ENCODE measurements at places on chromosomes 1 and 21. TPM values are rescaled to one million over a fixed set of nuclear protein-coding genes. Genes with fewer than 3 reads are reported as not detected.
A peak's percentile ranks its signal among the peaks of the same experiment; 100 is the strongest.

The ZYG11A gene
- polyA plus RNA-seq = 0.91 TPM

The AGMAT gene
- polyA plus RNA-seq = 4.2 TPM

The DENND2C gene
- polyA plus RNA-seq = 2.9 TPM

The CTTNBP2NL gene
- polyA plus RNA-seq = 4.8 TPM

The TMEM61 gene
- 1.3 TPM for polyA plus RNA-seq

The RIMKLA gene
- 0.14 TPM for polyA plus RNA-seq

The RABIF gene
- polyA plus RNA-seq = 9.4 TPM

The CYP2J2 gene
- polyA plus RNA-seq = 2.8 TPM

DNA sequence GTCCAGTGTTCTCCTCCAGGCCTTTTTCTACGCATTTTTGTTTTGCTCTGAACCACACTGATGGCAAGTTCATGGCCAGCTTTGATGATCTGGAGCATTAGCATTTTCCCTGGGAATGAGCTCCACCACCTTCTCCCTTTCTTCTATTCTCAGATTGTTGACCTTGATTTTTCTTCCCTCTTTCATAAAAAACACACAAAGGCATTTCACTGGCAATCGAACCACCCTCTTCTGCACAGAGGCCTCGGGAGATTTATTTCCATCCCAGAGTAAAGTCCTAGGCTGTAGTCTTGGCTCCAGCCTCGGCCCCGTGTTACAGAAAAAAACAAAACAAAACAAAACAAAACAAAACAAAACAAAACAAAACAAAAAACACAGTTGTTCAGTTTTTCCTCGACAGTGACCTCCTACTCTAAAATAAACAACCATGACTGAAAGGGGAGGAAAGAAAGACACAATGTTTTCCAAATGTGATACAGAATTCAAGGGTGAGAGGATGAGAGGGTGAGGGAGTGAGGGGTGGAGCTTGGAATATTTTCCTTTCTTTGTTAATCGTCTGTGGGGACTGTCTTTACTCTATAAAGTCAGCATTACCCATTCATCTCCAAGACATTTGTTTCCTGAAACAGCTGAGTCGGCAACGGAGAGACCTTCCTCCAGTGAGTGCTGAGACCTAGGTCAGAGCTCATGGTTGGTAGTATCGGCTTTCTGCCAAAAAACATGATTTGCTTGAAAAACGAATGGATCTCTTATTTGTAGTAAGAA is 29.8 kb upstream of the RNF186 start:
- DNase-seq = no peak

DNA sequence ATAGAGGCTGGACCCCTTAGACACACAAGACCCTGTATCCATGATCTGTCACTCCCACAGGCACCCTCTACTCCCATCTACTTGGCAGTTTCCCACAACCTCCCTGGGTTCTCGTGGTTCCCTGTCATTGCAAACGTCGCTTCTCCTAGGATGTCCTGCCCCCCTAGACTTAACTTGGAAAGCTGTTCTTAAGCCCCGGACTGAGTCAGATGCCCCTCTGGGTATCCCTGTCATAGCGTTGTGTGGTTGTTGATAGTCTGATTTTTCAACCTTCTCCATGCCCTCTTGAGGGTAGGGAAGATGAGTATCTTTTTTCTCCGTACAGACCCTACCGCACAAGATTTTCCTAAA is 11.8 kb downstream of the RCC1 start:
- no peak for DNase-seq

- DNase-seq = no peak
Observed at GRCh38 chr1:161398900-161399256, 31.2 kb upstream of the CFAP126 start.

- peak; percentile 27 for DNase-seq
Observed at GRCh38 chr1:37519613-37520012, 5.0 kb upstream of the MEAF6 start.

GRCh38 chr1:215567491-215568298 is 591 bp downstream of the KCTD3 start:
- peak; percentile 39 for DNase-seq

- no peak for DNase-seq
Observed at GRCh38 chr1:9434247-9435152, 104.8 kb upstream of the SLC25A33 start.

- DNase-seq = no peak
Observed at GRCh38 chr1:31798086-31798432, 17.8 kb downstream of the SPOCD1 start.

GRCh38 chr1:10517677-10517982 is 42.9 kb downstream of the PEX14 start:
- DNase-seq = no peak

GRCh38 chr1:184870319-184870718 is 104.0 kb downstream of the NIBAN1 start:
- DNase-seq = no peak

GRCh38 chr1:155856257-155856974 is 598 bp downstream of the GON4L start:
- no peak for DNase-seq

DNA sequence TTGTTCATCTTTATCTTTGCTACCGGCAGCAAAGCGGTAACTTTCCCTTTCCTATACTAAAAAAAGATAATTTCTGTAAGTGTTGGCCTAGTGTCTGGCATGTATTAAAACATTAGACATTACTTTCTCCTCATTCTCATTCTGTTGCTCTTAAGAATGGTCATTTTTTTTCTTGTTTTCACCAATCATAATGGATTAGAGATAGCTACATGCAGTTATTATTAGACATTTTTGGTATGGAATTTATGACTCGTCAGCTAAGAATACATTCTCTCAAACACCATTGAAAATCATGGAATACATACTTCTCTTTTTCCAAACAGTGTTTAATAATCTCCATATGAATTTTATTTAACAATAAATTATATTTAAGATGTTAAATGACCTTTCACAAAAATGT is 1154.6 kb downstream of the BRINP3 start:
- DNase-seq = no peak

DNA sequence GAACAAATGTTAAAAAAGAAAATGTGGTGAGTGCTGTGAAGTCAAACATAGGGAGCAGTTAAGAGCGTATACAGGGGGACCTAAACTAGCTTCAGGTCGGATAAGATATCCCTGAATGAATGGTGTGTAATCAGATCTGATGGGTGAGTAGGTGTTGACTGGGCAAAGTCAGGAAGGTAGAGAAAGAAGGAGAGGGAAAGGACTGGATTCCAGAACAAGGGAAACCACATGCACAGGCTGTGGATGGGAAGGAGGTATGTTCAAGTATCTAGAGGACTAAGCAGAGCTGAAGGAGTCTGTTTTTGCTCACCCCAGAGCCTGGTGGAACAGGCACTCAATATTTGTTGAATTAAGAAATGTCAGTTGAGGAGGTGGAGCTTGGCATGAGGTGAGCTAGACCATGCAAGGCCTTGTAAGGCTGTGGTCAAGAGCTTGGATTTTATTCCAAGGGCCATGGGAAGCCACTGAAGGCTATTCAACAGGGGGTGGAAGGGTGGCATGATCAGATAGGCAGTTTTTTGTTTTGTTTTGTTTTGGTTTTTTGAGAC is 27.4 kb downstream of the MAP7D1 start:
- DNase-seq = no peak

DNA sequence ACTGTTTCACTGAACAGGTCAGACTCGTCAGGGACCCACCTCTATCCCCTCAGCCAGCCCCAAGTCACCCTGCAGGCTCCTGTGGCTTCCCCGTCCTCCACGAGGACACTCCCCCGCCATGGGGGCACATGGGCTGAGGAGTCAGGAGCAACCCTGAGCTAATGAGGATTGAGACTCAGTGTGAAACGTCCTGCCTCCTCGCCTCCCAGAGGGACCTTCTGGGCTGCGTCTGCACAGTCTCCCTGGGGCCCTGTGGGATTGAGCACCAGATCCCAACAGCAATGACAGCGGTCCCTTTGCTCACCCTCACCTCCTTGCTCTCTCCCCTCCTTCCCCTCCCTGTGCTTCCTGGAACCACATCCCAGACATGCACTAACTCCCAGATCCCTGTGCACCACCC is 18.9 kb upstream of the SLC25A33 start:
- DNase-seq = no peak

DNA sequence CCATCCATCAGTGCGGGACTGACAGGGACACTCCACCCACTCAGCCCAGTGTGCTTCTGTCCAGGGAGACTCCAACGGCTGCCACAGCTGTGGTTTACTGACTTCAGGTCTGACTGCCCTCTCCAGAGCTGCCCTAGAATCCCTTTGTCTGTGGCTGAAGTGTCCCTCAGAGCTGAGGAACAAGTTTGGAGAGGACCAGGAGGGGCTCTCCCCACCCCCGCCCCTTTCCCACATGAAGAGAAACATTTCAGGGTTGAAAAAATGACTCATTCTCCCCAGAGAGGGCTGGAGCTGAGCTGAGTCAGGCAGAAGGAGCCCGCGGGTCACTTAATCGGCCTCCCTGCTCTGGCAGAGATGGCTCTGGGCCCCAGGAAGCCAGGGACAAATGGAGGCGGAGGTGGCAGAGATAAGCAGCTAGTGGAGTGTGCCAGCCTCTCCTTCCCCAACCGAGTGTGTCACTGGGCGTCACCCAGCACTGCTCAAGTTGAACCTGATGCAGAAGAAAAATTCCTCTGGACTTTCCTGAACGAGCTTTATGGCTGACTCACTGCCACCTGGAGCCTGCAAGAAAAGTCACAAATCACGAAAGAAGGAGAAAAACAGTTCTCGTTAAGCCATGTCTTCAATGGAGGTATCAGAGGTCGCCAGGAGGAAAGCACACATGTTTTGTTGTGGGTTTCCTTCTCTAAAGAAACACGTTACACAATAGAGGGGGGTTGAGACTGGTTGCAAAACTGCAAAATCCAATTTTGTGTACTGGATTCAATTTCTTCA is 34.3 kb upstream of the ECE1 start:
- DNase-seq = peak; percentile 74

- DNase-seq = no peak
Observed at GRCh38 chr1:27878787-27879335, 6.5 kb downstream of the THEMIS2 start.

DNA sequence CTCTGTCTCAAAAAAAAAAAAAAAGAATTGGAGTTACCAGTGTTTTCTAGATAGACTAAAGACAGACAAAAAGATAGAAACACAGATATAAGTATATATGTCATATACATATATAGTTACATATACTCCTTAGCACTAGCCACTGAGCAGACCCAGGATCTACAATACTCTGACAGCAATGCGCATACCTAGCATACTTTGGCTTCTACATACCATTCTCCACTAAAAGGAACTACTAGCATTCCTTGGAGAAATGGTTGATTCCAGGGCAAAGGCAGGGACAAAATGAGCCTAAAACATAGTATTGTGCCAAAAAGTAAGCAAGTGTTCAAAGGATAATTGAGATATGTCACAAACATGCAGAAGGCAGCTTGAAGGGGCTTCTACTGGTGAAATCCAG is 22.7 kb downstream of the SYNJ1 start:
- no peak for DNase-seq

DNA sequence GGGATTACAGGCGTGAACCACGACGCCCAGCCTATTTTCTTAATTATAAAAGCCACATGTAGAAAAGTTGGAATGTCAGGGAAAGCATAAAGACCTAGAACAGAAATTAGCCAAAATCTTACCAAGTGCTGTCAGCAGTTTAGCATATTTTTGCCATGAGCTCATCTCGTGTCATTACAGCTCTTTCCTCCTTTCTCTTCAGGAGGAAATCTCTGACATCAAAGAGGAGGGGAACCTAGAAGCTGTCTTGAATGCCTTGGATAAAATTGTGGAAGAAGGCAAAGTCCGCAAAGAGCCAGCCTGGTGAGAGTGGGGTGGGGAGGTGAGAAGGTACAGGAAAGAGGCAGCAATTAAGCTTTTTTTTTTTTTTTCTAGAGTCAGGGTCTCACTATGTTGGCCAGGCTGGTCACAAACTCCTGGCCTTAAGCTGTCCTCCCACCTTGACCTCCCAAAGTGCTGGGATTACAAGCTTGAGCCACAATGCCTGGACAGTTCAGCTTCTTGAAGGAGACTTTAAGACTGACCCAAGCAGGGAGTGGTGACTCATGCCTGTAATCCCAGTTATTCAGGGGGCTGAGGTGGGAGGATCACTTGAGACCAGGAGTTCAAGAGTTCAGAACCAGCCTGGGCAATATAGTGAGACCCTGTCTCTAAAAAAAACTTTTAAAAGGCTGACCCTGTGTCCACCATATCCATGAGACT is 8.4 kb upstream of the BGLAP start:
- DNase-seq = no peak

GRCh38 chr1:226782845-226783601 is 43.9 kb upstream of the ITPKB start:
- DNase-seq = no peak

DNA sequence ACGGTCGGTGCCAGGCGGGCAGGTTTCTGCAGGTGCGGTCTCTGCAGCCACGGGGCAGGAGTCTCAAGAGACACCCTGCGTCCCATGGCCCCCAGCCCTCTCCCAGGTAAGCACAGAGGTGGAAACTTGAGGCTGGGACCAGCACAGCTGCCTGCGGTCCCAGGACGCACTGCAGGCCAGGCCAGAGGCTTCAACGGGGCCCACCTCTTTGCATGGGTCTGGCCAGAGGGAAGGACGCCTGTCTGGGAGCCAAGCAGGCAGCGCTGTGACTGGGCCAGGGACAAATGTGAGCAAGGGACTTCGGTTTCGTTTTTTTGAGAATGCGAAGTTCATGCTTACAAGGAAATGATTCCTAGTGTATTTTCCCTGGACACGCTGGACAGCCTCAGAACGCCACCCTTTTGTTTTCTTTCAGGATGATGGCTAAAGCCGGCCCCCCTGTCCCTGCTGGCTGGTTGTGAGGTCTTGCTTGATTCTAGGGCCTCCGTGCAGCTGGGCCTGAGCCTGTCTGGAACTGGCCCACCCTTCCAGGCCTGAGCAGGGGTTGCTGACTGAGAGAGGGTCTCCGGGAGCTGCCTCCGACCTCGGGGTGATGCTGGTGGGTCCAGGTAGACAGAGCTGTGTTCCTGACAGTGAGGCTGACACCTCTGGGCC is 38.3 kb downstream of the MORN1 start:
- DNase-seq = no peak

DNA sequence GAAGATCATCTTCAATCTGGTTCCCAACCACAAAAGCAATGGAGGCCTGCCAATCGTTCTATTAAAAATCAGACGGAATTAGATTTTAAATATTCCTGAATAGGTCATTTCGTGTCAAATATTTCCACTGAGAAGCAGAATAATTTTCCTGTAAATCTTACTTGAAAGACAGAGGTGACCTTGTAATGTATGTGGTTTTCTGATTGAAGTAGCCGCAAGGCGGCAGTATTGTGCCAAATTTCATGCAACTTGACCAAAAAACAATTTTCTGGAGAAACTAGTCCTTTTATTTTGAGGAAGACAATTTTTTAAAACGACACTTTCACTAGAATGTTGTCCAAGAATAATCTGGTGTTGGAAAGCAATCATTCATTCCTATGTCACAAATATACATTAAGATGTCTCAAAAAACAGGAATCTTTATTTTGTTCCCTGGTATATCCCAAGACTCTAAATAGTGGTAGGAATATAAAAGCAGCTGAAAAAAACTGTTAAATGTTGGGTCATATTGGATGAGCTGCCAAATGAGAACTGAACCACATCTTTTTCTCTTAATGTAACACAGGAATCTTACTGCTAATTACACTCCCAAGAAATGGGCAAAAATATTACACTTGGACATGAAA is 33.6 kb downstream of the SPAG17 start:
- DNase-seq = peak; percentile 18

Measured in thymus (tissue), 14 donors.